Suprapubic skin (tissue), 4 donors: ENCODE measurements at places on chromosomes 7 and 10. TPM values are rescaled to one million over a fixed set of nuclear protein-coding genes. Genes with fewer than 3 reads are reported as not detected.

NXPH1 gene
- not detected for total RNA-seq

PFKFB3 gene
- total RNA-seq: 56.6 TPM

KCNH2 gene
- not detected for total RNA-seq

TACC2 gene
- total RNA-seq: 261 TPM

AASS gene
- 16.1 TPM for total RNA-seq

VGF gene
- total RNA-seq: 0.38 TPM

TUBAL3 gene
- not detected for total RNA-seq

ADIRF gene
- 82.4 TPM for total RNA-seq

GSTO2 gene
- total RNA-seq: 24.7 TPM

DNA sequence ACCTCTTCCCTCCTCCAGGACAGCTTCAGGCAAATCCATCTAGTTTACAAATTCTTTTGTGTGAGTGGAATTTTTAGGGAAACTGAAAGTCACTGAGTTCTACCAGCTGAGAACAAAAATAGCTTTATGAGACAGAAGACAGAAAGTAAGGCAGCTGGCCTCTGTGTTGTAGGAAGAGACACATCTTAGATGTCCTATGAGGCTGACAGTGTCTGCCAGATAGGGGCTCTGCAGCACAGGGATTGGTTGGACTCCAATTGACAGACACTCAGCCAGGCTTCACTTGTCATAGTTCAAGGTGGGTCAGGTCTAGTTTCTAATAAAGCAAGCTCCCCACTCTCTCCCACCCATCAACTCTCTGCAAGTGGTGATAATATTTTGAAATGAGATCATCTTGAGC, 574.9 kb downstream of the CCSER2 start:
- DNase-seq: no peak
- H3K27me3 ChIP-seq: no peaks in the 10 kb centered on the region
- H3K4me1 ChIP-seq: no peaks in the 10 kb centered on the region
- H3K4me3 ChIP-seq: no peak overlapping the region
- no peaks in the 10 kb centered on the region for H3K36me3 ChIP-seq

DNA sequence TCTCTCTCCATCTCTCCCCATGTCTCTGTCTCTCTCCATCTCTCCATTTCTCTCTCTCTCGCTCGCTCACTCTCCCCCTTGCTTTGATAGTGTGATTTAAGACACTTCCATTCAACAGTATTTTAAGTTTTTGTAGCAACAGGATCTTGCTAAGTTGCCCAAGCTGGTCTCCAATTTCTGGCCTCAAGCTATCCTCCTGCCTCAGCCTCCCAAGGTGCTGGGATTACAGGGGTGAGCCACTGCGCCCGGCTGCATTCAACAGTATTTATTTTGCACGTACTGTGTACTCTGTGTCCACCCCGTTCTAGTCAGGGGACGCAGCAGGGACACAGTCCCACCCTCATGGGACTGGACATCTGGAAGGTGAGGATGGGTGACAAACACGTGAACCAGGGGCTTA, 14.4 kb upstream of the PDGFA start:
- DNase-seq: no peak
- peaks cover 16% of the 10 kb centered on the region for H3K27me3 ChIP-seq
- H3K27ac ChIP-seq: no peak overlapping the region
- H3K4me1 ChIP-seq: peaks cover 16% of the 10 kb centered on the region

GRCh38 chr7:104551226-104551625, 222.8 kb downstream of the LHFPL3 start:
- H3K4me3 ChIP-seq: no peak overlapping the region
- no peak overlapping the region for H3K27ac ChIP-seq
- DNase-seq: no peak
- H3K4me1 ChIP-seq: no peaks in the 10 kb centered on the region
- no peaks in the 10 kb centered on the region for H3K27me3 ChIP-seq

DNA sequence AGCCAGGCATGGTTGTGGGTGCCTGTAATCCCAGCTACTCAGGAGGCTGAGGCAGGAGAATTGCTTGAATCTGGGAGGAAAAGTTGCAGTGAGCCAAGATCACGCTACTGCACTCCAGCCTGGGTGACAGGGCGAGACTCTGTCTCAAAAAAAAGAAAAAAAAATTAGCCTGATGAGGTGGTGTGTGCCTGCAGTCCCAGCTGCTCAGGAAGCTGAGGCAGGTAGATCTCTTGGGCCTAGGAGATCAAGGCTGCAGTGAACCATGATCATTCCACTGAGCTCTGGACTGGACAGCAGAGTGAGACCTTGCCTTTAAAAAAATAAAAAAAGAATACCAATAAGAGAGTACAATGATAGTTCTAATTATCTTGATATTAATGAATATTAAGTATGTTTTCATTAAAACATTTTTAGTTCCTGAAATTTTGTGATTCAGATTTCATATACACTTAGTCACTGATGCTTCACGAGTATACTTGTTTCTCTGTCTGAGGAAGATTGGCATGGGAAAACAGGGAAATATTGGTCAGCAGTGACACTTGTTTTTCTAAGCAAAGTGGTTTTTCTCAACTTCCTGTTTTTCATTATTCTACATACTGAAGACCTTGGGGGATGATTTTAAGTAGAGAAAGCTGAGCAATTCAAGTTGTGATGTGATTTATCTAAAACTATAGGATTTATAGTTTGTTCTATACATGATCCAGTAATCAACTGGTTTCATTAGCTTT, 76.8 kb downstream of the ADK start:
- no peak overlapping the region for H3K27ac ChIP-seq
- peaks cover 6% of the 10 kb centered on the region for H3K4me1 ChIP-seq
- no peak for DNase-seq
- H3K27me3 ChIP-seq: no peaks in the 10 kb centered on the region

- DNase-seq: no peak
- no peaks in the 10 kb centered on the region for H3K27me3 ChIP-seq
- H3K4me1 ChIP-seq: peaks cover 16% of the 10 kb centered on the region
Measured at GRCh38 chr7:42573881-42574672, 337.1 kb upstream of the GLI3 start.

- H3K4me1 ChIP-seq: no peaks in the 10 kb centered on the region
- H3K27me3 ChIP-seq: peaks cover 20% of the 10 kb centered on the region
- no peak for DNase-seq
- no peak overlapping the region for H3K4me3 ChIP-seq
- H3K27ac ChIP-seq: no peak overlapping the region
Measured at GRCh38 chr10:113612154-113612553, 51.7 kb downstream of the NRAP start.

DNA sequence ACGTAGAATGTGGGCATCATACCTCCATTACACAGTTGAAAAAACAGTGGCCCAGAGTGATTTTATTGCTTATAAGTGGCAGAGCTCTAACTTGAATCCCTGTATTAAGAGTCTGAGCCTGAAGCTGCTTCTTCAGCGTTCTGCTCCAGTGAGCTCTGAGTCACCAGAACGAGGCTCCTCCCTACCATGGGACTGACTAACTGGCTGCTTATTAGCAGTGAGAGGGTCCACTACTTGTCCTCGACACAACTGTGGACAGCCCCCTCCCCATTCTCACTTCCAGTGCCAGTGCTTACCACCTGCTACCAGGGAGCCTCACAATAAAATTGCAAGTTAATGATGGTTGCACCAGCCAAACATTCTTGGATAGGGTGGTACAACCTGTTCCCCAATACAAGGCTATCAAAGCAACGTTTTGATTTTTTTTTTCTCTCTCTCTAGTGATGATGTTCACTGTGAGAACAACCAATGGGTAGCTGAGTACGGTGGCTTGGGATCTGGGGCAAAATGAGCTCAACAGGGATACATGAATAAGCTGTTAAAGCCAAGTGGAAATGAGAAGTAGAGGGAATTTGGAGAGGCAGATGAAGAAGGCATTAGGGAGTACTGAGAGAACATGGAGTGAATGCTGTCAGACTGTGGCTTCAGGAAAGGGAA, 2.7 kb upstream of the NRG3 start:
- peaks cover 57% of the 10 kb centered on the region for H3K27me3 ChIP-seq
- peaks cover 10% of the 10 kb centered on the region for H3K4me1 ChIP-seq
- no peak overlapping the region for H3K4me3 ChIP-seq
- no peak for DNase-seq
- no peak overlapping the region for H3K27ac ChIP-seq
- no peaks in the 10 kb centered on the region for H3K36me3 ChIP-seq

- no peaks in the 10 kb centered on the region for H3K27me3 ChIP-seq
- H3K4me1 ChIP-seq: no peaks in the 10 kb centered on the region
- no peak overlapping the region for H3K4me3 ChIP-seq
- no peak overlapping the region for H3K27ac ChIP-seq
- no peaks in the 10 kb centered on the region for H3K36me3 ChIP-seq
- DNase-seq: no peak
Measured at GRCh38 chr10:108894402-108895301, 1028.7 kb downstream of the XPNPEP1 start.

GRCh38 chr10:50653142-50653541, 29.4 kb upstream of the SGMS1 start:
- H3K27me3 ChIP-seq: no peaks in the 10 kb centered on the region

- no peaks in the 10 kb centered on the region for H3K36me3 ChIP-seq
- H3K4me1 ChIP-seq: no peaks in the 10 kb centered on the region
- H3K27me3 ChIP-seq: no peaks in the 10 kb centered on the region
- H3K27ac ChIP-seq: no peak overlapping the region
- no peak overlapping the region for H3K4me3 ChIP-seq
Measured at GRCh38 chr7:16264036-16264819, 157.1 kb downstream of the CRPPA start.

DNA sequence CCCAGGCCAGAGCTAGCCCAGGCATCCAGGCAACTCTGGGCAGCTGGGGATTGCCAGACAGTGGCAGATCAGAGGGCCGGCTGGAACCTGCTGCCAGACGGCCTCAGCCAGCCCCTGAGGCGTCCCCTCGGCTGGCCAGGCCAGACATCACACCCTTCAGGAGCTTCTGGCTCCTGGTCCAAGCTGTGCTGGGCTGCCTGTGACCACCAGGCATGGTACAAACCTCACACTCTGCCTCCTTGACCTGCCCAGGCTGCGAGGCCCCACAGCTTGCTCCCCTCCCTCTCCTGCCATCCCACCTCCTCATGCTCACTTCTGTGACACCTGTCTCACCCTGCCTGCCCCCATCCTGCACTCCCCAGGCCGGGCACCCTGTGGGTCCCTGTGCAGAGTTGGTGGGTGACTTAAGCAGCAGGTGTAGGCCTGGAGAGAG, 5.7 kb downstream of the DEPP1 start:
- no peaks in the 10 kb centered on the region for H3K27me3 ChIP-seq
- peaks cover 44% of the 10 kb centered on the region for H3K4me1 ChIP-seq
- no peak for DNase-seq
- H3K36me3 ChIP-seq: peaks cover 12% of the 10 kb centered on the region
- no peak overlapping the region for H3K4me3 ChIP-seq

DNA sequence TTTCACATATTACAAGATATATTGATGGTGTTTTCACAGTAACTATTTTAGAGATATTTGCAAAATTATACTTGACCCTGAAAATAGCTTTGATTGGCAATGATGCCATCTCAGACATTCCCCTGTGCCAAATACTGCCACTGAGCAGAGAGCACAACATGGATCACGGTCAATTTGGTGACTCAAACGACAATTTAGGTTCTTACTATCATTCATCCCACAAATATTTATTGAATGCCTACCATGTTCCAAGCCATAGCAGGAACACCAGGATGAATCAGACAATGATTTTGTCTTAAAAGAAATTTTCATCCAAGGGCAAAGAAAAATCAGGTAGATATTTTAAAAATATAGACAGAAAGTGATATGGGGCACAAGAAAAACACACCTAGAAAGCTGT, 153.2 kb upstream of the ADO start:
- no peaks in the 10 kb centered on the region for H3K36me3 ChIP-seq
- H3K4me3 ChIP-seq: no peak overlapping the region
- no peaks in the 10 kb centered on the region for H3K4me1 ChIP-seq
- no peak for DNase-seq
- H3K27ac ChIP-seq: no peak overlapping the region

DNA sequence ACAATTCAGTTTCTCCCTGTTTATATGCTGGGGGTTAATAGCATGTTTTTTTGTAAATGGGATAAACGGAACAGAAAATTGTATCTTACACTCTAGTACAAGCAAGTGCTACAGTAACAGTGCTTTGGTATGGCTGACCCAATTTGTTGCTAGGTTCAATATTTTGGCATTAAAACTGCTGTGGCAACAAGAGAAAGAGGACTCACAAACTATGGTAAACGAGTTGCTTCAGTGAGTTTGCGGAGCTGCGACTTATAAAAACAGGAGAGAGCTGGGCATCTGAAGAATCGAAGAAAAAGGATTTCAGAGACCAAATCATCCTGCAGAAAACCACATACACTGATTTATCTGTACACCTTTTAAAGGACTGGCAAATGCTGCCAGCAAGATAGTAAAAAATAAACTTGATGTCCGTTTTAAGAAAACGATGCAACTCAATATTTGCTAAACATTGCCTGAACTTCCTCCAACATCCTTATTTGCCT, 2.2 kb downstream of the GLUD1 start:
- H3K4me1 ChIP-seq: peaks cover 58% of the 10 kb centered on the region
- H3K4me3 ChIP-seq: peak overlapping the region; percentile 91
- no peaks in the 10 kb centered on the region for H3K36me3 ChIP-seq
- peak overlapping the region; percentile 100 for H3K27ac ChIP-seq

DNA sequence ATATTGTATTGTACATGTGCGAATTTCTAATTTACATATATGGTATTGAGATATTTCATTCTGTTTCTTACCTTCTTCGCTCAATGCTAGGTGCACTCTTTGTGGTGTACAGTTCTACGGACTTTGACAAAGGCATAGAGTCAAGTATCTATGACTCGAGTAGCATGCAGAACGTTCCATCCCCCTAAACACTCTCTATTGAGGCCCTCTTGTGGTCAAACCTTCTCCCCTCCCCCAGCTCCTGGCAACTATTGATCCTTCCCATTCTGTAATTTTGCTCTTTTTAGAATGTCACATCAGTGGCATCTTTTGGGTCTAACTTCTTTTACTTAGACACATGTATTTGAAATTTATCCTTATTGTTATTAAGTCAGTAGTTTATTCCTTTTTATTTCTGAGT, 30.7 kb upstream of the GDF10 start:
- no peak for DNase-seq
- no peaks in the 10 kb centered on the region for H3K27me3 ChIP-seq
- no peaks in the 10 kb centered on the region for H3K36me3 ChIP-seq
- no peaks in the 10 kb centered on the region for H3K4me1 ChIP-seq
- H3K27ac ChIP-seq: no peak overlapping the region

DNA sequence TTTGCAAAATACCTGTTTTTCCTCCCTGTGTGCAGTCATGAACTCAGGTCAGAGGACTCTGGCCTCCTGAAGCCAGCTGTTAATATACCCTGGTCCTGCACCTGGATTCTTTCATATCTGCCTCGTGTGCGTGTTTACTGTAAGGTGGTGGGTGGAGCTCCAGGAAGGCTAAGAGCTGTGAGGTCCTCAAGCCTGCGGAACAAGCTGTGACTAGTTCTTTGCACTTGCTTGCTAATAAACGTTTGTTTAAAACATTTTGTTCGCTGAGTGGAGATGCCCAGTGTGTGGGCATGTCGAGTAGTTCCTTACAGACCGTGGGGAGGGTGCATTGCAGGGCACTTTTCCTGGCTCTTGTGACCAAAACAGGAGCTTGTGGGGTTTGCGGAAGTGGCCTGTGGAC, 139.0 kb downstream of the DOCK1 start:
- no peak overlapping the region for H3K4me3 ChIP-seq
- no peak for DNase-seq
- peaks cover 57% of the 10 kb centered on the region for H3K36me3 ChIP-seq

- no peak overlapping the region for H3K4me3 ChIP-seq
- H3K4me1 ChIP-seq: peaks cover 17% of the 10 kb centered on the region
- H3K27me3 ChIP-seq: no peaks in the 10 kb centered on the region
- H3K27ac ChIP-seq: no peak overlapping the region
Measured at GRCh38 chr10:126045861-126046260, 149.5 kb downstream of the FANK1 start.

- no peaks in the 10 kb centered on the region for H3K27me3 ChIP-seq
- H3K4me3 ChIP-seq: no peak overlapping the region
- H3K4me1 ChIP-seq: no peaks in the 10 kb centered on the region
- no peaks in the 10 kb centered on the region for H3K36me3 ChIP-seq
Measured at GRCh38 chr10:130339091-130339490, 202.9 kb downstream of the GLRX3 start.
